Type B pancreatic cell (in vitro differentiated cells): ENCODE measurements at places on chromosomes 6 and 20.

DNA sequence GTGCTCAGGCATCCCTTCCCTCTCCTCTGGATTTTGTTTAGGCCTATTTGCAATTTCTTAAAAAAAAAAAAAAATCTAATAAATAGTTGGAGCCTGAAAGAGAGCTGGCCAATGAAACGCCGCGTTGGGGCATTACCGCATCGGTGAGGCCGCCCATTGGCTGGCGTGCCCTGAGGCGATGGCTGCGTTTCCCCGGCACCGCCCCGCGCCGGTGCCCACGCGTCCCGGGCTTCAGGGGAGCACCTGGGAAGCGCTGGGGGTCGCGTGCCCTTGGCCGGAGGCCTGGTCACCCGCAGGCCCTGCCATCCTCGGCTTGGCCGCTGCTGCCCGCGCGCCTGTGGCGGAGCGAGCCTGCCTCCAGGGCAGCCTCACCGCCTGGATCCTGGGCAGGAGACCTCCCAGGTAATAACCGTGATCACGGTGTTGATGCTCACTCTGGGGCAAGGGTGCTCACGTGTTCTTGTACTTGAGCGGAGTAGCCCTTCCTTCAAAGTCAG is 155.4 kb downstream of the NRN1 start:
- DNase-seq, result no peak

DNA sequence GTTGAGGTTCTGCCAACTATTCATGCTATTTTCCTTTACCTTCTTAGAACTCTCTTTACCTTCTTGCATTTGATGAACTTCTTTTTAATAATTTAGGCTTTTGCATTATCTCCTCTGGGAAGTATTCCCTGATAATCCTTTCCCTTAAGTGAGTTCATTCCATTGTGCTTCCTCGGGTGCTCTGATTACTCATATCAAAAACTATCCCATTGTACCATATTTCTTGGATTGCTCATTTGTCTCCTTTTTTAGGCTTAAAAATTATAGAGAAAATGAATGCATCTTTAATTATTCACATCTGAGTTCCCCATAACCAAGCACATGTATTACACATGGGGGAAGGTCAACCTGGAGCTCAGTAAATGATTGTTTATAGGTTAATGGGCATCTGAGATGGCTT is 2.5 kb downstream of the CALHM4 start:
- DNase-seq, result no peak

DNA sequence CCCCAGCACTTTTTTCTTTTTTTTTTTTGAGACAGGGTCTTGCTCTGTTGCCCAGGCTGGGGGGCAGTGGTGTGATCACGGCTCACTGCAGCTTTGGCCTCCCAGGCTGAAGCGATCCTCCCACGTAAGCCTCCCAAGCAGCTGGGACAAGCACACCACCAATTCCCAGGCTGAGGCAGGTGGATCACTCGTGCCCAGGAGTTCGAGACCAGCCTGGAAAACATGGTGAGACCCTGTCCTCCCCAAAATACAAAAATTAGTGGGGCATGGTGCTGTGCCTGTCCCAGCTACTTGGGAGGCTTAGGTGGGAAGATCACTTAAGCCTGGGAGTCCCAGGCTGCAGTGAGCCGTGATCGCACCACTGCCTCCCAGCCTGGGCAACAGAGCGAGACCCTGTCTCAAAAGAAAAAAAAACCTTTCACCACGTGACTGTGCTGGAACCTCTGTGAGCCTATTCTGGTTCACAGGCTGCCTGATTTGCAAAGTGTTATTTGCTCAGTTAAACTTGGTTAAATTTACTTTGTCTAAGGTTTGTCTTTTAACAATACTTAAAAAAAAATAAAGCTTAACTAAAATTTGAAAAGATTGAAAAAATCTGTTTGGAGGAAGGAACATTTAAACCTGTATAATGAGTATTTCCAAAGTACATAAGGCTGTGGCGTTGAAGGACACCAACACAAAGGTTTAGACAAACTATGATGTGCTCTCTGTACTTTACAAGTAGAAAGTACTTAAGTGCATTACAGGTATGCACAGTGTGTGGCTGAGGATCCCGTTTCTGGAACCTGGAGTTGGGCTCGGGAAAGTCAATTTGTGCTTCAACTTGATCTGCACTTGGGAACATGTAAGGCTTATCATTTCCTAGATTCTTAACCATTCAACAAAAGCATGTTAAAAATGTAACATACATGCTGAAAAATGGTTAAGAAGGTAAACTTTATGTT is 55.0 kb downstream of the PPP1R3G start:
- DNase-seq, result no peak

DNA sequence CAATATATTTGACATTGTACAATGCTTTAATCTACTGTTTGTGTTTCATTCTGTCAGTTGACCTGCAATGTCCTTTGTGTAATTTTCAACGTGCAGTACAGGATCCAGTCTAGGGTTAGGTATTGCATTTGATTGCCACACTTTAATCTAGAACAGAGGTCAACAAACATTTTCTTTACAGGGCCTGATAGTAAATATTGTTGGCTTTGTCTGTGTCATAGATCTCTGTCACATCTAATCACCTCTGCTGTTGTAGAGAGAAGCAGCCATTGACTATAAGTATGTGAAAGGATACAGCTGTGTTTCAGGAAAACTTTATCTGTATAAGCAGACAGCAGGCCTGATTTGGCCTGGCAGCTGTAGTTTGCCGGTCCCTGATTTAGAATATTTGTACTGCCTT is 39.3 kb downstream of the ATRN start:
- no peak for DNase-seq

DNA sequence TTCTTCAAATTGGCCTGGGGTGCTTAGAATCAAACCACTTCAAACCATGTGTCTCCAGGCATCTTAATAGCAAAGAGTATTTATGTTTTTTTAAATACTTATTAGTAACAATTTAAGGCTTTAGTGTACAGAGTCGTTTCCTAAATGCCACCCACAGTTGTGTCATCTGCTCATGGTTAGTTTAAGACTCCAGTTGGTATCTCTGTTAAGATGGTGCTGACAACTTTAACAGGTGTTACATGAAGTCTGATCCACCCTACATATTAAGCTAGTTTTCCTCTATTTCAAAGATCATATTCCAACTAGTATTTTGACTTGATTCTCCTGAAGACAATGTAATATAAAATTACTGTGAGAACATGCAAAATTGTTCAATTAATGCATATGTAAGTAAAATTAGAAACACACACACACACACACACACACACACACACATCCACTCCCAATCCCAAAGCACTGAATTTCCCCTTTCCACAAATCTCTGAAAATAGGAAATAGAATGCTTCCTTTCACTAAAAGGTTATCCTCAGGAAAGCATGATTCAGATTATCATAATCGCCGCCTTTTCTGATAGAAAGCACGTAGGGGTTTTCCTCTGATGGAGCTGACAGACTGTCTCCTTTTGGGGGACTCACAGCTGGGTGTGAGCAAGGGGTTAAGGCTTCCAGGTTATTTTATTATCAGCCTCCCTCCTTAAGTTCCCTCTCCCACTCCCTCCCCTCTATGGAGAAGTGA is 10.5 kb downstream of the CNKSR3 start:
- no peak for DNase-seq

GRCh38 chr6:112180095-112180820 is 74.1 kb downstream of the LAMA4 start:
- no peak for DNase-seq

DNA sequence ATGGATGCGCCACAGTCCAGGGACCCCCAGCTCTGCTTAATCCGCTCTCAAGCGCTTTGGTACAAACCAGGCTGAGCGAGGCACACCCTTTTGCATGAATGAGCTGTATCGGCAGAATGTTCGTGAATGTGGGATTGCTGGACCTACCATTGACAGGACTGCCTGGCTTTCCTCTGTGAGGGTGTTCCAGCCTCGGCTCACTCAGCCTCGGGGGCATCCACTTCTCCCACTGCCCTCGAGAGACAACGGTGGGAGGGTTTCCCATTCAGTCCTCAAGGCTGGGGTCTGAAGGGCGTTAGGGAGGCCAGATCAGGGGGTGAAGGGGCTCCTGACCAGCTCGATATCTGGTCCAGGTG is 17.4 kb downstream of the MDFI start:
- DNase-seq, result no peak

GRCh38 chr6:117206944-117207687 is 58.2 kb upstream of the VGLL2 start:
- DNase-seq, result no peak

DNA sequence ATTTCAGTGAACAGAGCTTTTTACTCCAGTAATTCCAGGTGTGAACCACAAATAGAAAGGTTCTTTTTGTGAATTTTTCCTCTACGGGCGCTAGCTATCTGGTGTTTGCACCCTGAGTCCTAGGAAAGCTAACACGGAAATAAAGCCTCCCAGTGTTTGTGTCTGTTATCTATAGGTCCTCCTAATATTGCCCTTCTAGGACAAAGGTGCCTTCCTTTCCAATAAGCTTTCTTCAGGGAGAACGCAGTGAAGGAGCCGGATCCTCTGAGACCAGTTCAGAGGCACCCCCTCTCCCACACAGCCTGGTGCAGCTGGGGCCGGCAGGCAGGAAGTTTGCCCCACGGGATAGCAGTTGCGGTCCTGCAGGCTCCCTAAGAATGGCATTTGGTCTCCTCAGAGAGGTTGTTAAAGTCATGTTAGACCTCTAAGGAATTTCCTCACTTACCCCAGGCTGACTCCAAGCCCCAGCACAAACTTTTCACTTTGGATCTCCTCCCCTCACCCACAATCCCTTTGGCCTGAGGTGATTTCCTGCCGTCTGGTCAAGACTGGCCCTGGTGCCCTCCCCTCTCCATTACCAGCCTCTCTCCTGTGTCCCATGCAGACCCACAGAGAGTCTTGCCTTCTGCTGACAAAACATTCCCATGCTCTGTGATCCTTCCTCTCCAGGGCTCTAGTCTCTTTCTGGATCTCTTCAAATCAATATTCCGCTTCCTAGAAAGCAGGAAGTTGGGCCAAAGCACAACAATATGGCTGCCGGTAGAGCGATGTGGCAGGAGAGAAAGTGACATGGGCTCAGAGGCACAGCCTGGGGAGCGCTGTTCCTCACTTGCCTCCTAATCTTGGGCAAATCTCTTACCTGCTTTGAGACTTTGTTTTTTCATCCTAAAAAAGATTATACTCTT is 126.0 kb downstream of the MOXD1 start:
- DNase-seq, result no peak

DNA sequence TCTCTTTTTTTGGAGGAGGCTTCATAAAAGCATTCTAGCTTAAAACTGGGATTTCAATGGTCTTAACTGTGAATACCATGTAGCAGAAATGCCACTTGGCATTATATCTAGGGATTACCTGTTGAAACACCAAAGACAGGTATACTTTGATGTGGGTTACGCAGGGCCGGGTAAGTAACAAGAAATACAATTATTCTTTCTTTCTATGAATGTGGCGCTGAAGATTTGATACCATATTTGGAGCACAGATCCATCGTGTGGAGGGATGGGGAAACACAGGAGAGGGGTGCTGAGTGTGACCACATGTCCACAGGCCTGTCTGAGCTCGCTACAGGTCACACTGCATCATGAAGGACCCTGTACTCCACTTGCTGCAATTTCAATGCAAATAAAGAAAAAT is 257.8 kb downstream of the GMPR start:
- no peak for DNase-seq

GRCh38 chr6:167805349-167806060 is 21.2 kb upstream of the AFDN start:
- DNase-seq, result no peak

DNA sequence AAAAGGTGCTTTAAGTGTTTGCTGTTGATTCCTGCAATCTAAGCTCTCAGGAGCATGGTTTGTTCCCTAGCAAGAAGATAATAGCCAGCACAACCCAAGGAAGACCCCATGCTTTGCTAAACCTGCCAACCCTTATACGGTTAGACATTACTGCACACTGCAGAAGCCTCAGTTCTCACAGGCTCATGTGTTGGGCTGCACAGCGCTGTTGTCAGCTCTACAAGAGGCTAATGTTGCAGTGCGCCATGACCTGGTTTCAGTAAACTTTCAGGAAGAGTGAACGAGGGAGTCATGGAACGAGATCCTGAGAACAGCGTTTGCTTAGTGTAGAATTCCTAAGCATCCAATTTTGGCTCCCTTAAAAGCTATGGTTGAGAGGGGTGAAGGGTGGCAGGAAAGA is 218.5 kb downstream of the ARHGAP18 start:
- DNase-seq, result no peak

DNA sequence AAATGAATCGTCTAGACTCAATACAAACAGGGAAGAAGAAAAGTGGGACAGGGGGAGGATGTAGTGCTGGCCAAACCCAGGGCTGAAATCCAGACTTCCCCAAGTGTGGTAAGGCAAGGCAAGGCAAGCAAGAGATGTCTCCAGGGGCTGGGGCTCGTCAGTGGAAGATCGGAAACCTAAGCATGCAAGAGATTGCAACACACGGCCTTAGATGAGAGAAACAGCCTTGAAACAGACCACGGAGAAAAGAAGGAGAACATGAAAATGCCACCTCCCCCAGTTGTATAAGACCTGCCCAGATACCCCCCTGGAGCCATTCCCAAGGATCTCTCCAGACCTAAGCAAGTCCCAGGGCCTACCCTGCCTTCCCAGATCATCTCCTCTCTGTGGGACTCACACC is 20.0 kb downstream of the VEGFA start:
- DNase-seq, result no peak

DNA sequence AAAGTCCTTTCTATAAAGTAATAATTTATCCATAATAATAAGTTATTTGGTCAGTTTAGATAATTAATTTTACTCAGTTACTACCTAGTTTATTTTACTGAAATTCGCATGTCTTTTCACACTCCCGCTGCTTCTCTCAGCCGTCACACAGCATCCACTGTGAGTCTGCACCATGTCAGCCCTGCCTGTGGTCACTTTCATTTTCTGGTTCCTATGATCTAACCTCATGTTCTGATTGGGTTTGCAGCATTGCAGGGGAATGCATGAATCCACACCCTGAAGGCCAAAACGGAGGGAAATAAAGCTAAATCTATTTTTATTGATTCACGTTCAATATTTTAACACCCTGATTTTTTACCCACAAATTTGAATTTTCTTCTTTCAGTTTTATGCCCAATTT is 47.4 kb downstream of the PDE10A start:
- no peak for DNase-seq

GRCh38 chr20:48609491-48609978 is 218.3 kb downstream of the PREX1 start:
- DNase-seq, result no peak

- no peak for DNase-seq
Measured at GRCh38 chr6:156126535-156126934, 650.6 kb upstream of the ARID1B start.

DNA sequence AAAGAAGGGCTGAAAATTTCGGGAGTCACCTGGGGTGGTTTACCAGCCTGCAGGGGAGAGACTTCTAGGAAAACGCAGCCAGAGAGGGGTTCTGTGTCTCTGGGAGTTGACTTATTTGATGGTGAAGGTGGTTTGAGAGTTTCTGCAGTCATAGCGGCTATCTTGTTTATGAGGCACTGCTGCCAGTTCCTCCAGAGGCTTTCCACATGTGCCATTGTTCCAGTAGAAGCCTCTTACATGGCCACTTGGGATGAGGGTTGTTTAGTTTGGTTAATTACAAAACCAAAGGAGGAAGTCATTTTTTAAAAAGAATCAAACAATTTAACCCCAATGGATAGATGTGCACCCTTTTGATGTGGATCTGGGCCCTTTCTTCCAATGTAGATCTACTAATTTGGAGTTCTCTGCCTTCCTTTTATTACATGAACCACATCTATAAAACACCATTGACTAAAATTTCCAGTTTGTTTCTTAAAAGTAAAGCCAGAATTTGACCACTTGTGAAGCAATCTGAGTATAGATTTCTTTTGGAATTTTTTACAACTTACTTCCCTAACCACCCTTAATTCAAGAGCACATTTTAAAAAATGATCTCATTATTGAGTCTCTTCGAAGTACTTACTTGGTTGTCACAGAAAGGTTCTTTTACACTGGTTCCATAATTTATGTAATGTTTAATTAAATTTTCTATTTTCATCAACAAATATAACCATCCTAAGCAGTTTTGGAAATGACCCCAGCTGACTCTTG is 97.6 kb downstream of the TCP11 start:
- no peak for DNase-seq
